ENCODE measurements at places on chromosomes 5 and 9.

DNA sequence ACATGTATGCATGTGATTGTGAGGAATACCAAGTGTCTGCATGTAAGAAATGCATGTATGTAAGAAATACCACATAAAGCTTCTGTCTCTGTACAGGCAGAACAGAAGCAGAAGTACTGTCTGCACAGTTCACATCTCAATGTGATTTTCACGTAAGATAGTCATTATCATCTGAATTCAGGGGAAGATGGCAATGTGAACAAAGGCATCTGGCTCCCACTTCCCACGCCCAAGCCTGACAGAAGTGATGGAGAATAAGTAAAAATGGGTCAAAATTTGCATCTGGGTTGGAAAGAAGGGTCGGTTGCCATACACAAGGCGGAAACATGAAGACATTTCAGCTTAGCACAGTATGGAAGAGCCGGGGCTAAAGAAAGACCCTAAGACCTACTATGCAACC, 71.7 kb downstream of the SUSD1 start:
- no peak for DNase-seq

GRCh38 chr9:90891308-90892040, 89.9 kb downstream of the SYK start:
- DNase-seq = no peak

DNA sequence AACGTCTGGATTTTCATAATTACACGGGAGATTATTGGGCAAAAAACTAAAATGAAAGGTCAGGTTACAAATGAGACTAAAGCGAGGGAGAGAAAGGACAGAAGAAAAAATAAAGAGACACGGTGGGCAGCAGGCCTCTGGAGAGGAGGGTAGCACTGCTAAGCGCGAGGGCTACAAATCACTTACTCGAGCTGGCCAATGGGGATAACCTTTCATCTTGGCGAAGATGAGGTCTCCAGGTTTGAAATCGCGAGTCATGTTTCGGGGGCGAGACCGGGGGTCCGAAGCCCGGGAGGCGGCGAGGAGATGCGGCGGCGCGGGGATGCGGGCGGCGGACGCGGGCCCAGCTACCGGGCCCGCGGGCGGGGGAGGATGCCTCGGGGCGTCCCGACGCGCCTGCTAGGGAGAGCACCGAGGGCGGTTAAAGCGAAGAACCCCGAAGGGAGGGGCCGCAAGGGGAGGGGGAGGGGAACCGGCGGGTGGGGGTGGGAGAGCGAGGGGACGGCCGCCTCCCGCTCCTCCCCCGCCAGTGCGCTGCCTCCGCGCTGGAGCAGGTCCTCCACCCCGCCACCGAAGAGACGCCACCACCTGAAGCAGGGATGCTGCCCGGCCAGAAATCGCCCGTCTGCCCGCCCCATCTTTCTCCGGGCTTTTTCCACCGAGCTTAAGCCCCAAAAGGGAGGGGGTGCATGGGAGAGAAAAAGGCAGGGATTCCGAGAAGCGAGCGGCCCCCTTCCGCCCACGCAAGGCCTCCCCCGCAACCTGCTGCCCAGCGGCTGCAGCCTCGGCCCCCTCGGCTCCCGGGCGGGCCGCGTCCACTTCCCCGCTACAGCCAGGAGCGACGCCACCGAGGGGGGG, 610 bp downstream of the PSIP1 start:
- peak; percentile 48 for DNase-seq

GRCh38 chr9:61665330-61665751, 475.5 kb downstream of the SPATA31A7 start:
- no peak for DNase-seq

DNA sequence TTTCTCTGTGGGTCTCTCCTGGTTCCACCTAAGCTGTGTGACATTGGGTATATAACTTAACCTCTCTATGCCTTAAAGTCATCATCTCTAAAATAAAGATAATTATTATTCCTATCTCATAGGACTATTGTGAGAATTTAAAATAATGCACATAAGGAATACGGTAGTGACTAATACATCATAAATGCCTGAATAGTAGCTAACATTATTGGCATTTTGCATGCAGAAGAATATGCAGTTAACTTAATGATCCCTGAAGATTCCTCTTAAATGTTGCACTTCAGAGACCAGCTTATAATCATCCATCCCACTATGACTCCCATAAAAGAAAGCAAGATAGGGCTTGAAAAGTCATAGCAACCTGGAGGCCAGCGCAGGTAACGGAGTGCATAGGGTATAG, 32.4 kb downstream of the OXCT1 start:
- DNase-seq = no peak

GRCh38 chr5:39266442-39266841, 47.1 kb upstream of the FYB1 start:
- no peak for DNase-seq

DNA sequence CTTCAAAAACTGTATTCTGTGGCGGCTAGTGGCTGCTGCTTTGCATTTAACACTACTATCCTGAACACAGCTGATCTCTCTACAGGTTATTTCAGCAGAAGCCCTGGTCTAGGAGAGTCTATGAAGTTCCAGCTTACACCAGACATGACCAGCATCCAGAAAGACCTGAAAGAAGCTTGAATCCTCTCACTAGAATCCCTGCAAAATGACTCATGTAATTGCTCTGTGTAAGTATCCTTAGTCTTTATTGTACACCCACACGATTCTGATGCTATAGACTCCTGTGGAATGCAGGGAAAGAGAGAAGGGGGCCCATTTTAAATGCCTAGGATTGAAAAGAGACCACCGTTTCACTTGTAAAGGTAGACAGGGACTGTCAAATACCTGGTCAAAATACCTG, 859 bp upstream of the GRIA1 start:
- DNase-seq = no peak

DNA sequence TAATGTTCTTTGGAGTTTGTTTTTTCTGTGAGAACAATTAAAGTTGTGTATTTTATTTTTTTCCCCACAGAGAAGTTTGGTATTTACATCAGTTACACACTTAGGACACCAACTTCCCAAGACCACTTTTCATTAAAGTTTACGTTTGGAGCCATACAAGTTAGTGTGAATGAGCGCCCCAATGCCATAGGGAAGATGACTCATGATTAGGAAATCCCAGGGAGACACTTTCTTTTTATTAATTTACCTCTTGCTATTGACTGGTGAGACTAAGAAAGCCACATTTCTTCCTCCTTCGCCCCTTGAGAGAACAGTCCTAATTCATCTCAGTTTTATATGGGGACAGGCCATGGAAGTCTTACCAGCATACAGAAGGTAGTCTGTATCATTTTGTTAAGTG, 57.1 kb downstream of the EDIL3 start:
- no peak for DNase-seq

GRCh38 chr9:121835587-121836365, 184.3 kb downstream of the DAB2IP start:
- no peak for DNase-seq

DNA sequence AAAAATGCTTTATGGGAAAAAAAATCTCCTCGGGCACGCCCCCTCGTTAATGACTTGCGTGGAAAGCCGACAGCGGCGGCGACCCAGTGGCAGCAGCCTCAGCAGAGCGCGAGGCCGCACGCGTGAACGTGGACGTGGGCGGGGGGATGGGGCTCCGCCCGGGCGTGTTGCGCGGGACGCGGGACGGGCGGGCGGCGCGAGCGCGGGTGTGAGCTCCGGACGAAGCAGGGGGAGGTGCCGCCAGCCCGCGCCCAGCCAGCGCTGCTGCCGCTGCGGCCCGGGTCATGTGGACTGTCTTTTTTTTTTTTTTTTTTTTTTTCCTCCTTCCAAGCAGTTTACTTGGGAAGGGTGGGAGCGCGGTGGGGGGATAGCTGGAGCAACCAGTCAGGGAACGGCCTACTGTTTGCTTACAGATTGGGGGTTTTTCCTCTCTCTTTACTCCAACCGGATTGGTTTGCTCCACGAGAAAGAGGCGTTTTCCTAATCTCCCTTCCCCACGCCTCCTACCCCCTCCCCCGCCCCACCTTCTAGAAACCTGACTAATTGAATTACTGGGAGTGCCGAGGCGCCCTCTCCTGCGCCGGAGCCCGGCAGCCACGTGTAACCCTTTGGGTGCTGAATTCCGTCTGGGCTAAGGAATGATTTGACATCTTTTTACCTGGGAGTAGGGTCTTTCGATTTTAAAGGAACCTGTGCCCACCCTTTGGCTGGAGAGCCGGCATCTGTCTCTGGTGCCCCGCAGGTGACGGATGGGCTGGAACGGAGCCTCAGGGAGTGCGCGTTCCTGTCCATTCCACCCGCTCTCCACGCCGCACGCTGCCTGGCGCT, 1.7 kb upstream of the EFNA5 start:
- no peak for DNase-seq

- no peak for DNase-seq
These were observed 2.8 kb upstream of the RUSC2 start for GRCh38 chr9:35487081-35487480.

- DNase-seq = no peak
These were observed 36.1 kb downstream of the TAF11L14 start for GRCh38 chr5:17670353-17670752.

DNA sequence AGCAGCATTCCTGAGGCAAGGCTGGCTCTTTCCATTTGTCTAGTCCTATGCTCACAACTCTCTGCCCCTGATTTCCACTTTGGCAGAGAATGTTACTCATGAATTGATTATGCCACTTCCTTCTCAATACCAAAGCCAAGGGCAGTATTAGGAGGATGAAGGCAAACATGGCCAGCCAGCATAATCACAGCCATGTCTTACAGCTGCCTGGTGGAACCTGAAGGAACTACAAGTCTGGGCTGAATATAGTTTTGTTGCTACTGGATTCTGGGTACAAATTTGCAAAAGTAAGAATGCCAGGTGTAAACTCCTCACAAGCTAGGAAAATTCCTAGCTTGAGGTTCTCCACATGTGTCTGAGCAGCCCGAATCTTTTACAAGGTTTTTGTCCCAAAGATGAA, 4.2 kb downstream of the SIL1 start:
- no peak for DNase-seq

DNA sequence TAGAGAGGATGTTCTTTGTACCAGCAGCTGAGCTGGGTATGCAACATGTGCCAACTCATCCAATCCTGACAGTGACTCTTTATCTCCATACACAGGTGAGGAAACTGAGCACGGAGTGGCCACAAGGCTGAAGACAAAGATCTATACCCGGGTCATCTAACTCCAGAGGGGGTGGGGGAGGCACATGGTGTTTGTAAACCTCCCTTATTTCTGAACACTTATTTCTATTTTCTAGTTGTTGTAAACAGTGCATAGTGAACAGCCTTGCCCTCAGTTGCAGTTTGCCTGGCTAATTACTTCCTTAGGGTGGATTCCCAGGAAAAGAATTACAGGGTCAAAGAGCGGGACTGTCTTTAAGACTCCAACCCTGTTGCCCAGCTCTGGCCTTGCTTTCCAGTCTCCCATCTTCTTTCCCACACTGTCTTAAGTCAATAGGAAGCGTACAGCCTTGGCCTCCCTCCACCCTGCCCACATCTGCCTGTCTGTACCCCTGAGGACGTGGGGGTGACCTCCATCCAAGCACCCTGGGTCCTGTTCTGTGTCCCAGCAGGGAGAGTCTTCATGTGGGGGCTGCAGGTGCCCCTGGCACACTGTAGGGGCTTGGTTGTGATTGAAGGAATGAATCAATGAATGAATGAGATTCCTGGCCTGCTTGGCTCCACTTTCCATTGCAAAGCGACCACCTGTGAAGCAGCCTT, 13.2 kb upstream of the FIBCD1 start:
- DNase-seq = no peak

DNA sequence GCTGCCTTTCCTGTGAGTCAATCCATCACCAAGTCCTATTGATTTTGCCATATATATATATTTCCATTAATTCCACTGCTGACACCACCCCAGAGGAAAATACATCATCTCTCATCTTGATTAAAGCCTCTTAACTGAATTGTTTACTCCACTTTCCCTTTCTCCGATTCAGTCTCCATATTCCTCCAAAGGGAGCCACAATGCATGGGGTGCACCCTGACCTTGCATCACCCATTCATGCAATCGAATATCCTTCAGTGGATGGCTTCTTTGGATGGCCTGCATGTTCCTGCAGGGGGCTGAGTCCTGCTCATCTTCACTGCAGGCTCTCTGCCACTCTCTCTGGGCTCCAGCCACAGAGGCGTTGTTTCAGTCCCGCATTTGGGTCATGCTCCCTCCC, 231.0 kb downstream of the SNX18 start:
- DNase-seq = no peak

- DNase-seq = no peak
These were observed 4.1 kb downstream of the AIF1L start for GRCh38 chr9:131100445-131100844.

DNA sequence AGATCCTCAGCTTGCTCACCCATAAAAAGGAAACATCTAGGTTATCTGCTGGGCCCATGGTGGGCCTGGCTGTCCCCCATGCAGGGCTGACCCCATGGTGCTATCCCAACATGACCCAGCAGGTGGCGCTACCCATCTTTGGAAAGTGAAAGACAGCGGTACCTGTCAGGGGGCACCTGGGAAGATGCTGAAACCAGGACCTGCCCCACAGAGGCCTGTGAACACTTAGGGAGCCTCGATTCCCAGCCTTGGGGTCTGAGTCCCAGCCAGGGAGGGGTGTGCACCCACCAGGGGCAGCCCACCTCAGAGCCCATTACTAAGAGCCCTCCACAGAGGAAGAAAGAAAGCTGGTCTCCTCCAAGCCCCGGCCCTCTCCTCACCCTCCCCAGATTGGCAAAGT, 46.6 kb upstream of the IPPK start:
- DNase-seq = peak; percentile 88

GRCh38 chr5:23007236-23007635, 154.1 kb upstream of the CDH12 start:
- DNase-seq = no peak

Measured in activated T-cell treated with anti-CD3 and anti-CD28 coated beads for 4 hours (primary cell).